Activated T-cell treated with anti-CD3 and anti-CD28 coated beads for 48 hours (primary cell): ENCODE measurements at places on chromosomes 6 and 20.

GRCh38 chr6:15505463-15505918 lies 157.3 kb downstream of the DTNBP1 start:
- DNase-seq = no peak

DNA sequence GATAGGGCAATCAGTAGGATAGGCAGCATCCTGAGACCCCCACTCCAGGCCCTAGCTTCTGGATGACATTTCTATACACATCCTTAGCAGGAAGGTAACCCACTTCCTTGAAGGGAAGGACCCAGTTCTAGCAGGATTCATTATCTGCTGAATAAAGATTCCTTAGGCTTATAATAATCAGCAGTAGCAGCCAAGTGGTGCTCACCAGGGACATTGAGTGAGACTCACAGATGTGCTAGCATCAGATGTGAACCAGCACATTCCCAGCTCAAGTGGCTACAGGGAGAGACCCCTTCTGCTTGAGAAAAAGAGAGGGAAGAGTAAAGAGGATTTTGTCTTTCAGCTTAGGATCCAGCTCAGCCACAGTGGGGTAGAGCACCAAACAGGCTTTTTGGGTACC lies 244.8 kb upstream of the UFL1 start:
- no peak for DNase-seq

GRCh38 chr20:40192529-40192928 lies 496.5 kb downstream of the MAFB start:
- DNase-seq = no peak

DNA sequence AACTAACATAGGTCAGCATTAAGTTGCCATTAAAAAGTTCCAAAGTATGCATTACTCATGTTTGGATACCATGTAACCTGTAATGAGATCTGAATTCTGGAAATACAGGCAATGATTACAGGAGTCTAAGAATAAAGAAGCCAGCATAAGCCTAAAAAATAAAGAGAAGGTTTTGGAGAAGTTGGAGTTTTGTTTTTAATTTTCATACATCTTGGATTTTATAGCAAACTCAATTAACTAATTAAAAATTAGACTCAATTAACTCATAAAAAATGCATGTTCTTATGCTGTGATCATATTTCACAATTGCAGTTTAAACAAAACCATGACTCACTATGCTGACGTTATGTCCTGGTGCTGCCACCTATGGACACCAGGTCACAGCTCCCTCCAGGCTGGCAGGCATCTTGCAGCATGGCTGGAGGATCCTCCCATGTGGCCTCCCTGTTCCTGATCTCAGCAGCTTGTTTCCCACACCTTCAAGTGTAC lies 648.8 kb upstream of the AGPAT4 start:
- DNase-seq = peak; percentile 5

- no peak for DNase-seq
Measured at GRCh38 chr6:98384334-98384733, 450.0 kb upstream of the POU3F2 start.

- DNase-seq = no peak
Measured at GRCh38 chr6:82353848-82354247, 9.8 kb upstream of the TPBG start.

- no peak for DNase-seq
Measured at GRCh38 chr6:118740372-118740771, 89.0 kb upstream of the CEP85L start.

DNA sequence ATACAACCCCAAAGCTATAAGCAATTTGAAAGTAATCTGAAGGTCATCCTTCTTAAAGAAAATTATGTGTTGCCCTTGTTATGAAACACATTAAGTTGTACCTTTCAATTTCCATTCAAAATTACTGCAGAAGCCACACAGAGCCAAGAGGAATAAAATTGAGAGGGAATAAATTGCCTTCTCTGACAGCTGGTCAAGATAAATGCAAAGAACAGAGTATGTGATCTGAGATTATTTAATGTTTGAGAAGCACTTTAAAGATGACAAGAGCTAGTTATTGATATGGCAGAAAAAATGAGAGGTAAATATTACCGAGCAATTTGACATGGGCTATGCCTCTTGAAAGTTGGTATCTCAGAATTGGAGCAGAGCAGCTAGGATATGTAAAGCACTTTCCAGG lies 61.6 kb downstream of the TRDN start:
- no peak for DNase-seq

- DNase-seq = no peak
Measured at GRCh38 chr20:11686195-11686594, 231.5 kb upstream of the BTBD3 start.

DNA sequence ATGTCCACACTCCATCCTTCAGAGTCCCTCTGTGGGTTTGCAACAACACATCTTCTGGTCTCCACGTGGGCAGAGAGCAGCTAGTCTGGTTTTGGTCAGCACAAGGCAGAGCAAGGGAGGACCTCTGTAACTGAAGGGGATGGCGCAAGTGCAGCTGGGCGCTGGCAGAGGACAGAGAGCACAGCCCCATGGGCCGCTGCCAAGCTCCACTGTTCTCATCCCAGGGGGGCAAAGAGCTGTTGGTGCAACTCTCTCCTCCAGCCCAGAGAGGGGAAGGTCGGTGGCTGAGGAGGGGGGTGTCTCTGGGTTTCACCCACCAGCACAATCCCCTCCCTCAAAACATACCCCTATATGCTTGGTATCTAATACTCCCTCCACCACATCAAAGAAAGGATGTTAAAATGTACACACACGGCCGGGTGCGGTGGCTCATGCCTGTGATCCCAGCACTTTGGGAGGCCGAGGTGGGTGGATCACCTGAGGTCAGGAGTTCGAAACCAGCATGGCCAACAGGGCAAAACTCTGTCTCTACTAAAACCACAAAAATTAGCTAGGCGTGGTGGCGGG lies 9.1 kb downstream of the ATP9A start:
- no peak for DNase-seq

- DNase-seq = no peak
Measured at GRCh38 chr20:35434085-35435005, 3.7 kb downstream of the GDF5 start.

GRCh38 chr6:28743271-28743789 lies 180.5 kb downstream of the TRIM27 start:
- DNase-seq = no peak

GRCh38 chr6:34524971-34525370 lies 31.2 kb downstream of the SPDEF start:
- DNase-seq = no peak

DNA sequence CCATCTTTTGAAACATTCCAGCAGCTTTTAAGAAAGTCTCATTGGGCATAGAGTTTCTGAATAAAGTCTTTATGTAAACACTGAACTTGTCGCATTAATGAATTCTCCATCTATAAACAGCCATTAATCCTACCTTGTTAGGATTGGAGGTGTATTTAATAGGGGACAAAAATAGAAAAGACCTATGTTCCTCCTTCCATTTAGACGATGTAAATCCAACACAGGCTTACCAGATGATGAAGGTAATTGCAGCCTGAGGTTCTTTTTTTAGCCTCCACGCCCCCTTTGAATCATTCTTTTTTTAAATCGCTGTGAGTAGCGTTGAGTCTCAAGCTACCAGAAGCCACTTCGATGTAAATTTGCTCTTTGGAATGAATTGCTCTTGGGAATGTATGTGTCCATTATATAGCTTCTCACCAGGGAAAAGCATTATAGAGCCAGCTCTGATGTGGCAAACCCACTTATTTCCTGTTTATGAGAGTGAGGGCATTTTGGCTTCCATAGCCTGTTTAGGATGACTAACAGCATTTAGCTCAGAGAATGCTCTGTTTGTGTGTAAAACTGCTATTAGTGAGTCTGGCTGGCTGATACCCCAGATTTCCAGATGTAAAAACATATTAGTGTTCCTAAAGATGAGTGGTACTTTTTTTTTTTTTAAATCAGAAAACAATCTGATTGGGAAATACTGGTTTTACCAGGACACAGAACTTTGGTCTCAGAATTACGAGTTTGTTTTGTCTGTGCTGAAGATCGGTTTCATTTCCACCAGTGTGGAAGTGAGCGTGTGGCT lies 74.9 kb upstream of the CLDN20 start:
- DNase-seq = no peak

GRCh38 chr6:79861023-79861422 lies 86.3 kb downstream of the ELOVL4 start:
- no peak for DNase-seq

DNA sequence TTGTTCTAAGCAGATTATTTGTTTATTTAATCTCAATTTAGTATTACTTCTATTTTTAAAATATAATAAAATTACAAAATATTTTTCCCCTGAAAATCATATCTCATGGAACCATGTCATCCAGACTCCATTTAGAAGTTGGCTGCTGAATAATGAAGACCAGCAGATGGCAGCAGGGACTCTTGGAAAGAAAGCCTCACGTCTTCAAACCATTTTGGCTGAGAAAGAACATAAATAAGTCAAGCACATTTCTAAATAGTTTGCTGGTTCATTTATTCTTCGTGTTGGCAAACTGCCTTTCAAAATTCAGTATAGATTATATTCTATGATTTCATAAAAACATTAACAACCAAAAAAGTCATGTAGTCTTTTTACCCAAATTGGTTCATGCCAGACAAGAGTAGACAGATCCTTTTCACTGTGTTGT lies 71.7 kb downstream of the RCAN2 start:
- DNase-seq = no peak

- no peak for DNase-seq
Measured at GRCh38 chr6:13531956-13532355, 42.4 kb upstream of the SIRT5 start.

DNA sequence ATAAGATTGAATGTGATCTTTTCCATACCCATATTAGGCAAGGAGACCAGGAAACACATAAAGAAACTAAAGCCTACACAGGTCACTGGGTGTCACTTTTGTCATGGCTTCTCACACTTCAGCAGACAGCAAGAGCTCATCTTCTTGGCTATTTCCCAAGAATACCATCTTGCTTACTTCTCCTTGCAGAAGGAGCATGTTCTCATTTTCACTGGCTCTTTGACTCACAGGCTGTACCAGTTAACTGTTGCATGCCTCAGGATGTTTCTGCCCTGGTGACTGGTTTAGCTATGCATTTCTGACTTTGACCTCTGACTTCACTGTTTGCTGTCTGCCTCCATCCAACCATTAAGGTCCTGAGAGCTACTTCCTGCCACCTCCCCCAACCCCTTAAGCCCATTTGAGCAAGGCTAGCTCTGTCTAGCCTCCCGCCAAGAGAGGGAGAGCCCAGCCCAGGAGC lies 40.3 kb upstream of the OGFRL1 start:
- DNase-seq = no peak

DNA sequence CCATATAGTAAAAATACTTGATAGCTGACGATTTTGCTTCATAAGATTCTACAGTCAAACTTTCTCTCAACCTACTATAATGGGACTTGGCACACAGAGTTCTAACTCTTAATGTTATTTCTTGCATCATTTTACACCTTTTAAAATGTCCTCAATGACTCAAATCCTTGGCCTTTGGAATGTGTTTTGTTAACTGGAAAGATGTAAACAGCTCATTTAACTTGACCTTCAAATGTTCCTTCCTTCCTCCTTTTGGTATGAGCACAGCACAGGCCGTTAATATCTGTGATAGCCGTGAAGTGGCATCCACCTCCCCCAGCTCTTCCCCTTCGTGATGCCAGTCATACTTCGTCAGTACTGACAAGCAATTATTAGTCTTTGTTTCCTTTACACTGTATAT lies 972.0 kb upstream of the CITED2 start:
- no peak for DNase-seq

- no peak for DNase-seq
Measured at GRCh38 chr20:63939061-63939935, 16.9 kb downstream of the UCKL1 start.

DNA sequence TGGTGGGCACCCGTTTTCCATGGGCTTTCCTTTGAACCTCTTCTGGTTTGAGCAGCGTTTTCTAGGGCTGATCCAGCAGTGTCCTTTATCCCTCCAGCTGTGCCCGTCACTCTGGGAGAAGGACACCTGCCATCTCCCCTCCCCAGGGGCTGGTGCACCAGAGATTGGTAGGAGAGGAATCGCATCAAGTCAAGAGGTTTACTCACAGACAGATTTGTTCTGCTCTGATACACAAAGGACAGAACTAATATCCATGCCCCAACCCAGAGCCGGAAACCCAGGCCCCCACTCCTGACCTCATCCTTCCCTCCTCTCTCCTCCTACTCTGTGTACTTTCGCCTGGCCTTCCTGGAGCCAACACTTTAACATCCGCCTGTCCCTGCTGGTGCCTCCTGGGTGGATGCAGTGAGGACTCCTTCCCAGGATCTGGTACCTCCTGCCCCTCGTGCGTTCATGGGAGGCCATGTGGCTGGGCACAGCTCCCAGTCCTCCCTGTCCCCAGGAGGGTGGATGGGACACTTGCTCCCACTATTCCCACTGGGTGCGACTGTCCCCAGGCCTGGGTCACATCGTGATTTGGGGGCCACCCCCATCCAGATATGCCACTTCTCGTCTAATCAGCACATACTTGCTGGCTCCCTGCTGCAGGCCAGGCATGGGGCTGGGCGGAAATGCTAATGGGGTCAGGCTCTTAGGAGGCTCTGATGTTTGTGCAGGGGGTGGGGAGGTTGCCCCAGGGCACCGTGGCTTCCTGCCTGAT lies 286.3 kb downstream of the CDH4 start:
- no peak for DNase-seq

DNA sequence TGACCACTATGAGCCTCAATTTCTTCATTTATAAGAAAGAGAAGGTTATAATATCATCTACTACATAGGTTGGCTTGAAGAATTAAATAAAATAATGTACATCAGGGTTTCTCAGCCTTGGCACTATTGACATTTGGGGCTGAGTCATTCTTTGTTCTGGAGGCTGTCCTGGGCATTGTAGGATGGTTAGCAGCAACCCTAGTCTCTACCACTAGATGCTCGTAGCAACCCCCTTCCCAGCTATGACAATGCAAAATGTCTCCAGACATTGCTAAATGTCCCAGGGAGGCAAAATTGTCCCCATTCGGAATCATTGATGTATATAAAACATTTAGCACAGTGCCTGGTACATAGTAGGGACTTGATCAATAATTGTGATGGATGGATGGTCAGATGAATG lies 152.1 kb downstream of the KHDC1L start:
- no peak for DNase-seq

- no peak for DNase-seq
Measured at GRCh38 chr20:46709459-46710152, at the start of gene SLC2A10. Gene SLC2A10, plus strand, starts transcription at chr20:46709649. Its CDS starts 88 bp downstream, at chr20:46709737.

DNA sequence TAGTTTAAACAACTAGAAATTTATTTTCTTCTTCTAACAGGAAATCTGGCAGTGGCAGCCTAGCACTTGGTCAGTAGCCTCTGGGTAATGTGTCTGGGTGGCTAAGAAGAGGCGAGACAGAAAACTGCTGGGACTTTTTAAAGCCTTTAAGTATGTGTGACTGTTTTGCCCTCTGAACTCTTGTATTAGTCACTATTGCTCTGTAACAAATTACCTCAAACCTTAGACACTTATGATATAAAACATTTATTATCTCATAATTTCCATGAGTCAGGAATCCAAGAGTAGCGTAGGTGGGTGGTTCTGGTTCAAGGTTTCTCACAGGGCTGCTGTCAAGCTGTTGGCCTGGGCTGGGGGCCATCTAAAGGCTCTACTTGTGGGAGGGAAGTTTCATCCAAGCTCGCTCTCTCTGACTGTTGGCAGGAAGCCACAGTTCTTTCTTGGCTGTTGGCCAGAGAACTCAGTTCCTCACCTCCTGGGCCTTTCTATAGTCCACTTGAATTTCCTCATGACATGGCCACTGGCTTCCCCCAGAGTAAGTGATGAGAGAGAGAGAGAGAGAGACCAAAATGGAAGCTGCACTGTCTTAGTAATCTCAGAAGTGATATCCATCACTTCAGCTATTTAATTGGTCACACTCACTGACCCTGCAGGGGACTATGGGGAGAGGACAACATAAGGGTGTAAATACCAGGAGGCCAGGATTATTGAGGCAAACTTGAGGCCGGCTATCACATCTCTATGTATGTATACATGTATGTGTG lies 17.4 kb upstream of the TBC1D22B start:
- peak; percentile 75 for DNase-seq
